ENCODE measurements at places on chromosomes 16 and 17.

DNA sequence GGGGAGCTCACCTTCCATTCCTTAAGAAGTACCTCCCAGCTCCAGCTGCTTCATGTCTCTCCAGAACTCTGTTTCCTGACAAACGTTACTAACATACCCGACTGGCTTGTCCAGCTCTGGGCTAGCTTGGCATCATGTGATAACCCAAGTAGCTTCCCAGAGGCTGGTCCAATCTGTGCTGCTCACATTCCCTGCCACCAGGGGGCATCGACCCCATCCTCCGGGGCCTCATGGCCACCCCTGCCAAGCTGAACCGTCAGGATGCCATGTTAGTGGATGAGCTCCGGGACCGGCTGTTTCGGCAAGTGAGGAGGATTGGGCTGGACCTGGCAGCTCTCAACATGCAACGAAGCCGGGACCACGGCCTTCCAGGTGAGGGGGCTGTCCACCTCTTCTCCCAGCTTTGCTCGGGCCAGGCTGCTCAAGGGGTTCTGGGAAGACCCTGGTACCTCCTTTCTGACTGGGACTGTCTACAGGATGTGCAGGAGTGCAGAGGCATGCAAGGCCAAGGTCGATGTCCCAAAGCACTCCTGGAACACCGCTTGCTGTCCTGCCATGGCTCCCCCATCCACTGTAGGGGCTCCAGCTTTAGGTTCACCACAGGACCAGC lies 7.6 kb downstream of the EPX start:
- no peak for DNase-seq

GRCh38 chr17:29615492-29616299 lies 7.0 kb downstream of the CORO6 start:
- DNase-seq, result no peak

DNA sequence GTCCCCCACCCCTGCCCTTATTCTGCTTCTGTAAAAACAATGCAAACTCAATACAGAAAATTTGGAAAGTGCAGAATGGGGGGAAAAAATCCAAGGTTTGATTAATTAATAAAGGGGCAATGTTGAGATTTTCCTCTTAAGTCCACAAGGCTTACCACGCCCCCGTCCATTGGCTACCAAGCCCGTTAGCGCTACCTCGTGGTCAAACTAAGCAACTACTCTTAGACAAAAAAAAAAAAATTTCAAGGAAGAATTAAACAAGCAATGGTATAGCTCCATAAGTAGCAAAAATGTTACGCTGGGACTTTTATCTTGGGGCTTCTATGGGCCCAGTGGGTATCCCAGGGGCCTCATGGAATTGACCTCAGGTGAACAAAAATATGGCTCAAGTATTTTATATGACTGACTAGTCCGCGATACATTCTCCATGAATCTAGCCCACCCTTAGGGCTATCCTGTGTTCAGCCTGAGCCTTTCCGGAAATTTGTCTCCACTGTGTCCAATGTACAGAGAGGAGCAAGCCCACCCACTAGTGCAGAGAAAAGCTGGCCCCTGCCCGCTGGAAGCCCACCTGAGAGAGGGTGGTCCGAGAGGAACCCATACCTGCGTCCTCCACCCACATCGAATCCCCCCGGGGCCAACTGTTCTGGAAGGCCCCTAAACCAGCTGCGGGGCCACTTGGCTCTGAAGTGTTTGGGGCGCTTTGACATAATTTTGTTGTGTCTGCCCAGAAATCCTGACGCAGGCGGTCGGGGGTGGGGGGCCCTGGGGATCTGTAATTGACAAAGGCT lies 19.1 kb upstream of the TEX2 start:
- DNase-seq, result no peak

DNA sequence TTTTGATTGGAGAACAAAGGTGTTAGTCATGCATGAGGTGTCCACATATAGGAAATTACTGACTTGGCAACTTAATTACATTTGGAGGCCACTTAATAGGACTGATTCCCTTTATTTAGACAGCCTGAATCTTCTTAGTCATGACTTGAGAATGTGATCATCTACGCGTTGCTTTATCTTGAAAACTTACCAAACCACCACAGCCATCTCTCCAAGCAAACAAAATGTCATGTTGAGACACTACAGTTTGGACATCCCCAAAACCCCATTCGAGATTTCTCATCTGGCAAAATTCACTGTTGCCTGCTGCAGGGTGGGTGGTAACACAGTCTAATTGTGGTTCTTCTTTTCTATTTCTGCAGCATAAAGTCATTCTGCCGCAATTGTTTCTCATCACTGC lies 176.5 kb upstream of the CDH5 start:
- no peak for DNase-seq

DNA sequence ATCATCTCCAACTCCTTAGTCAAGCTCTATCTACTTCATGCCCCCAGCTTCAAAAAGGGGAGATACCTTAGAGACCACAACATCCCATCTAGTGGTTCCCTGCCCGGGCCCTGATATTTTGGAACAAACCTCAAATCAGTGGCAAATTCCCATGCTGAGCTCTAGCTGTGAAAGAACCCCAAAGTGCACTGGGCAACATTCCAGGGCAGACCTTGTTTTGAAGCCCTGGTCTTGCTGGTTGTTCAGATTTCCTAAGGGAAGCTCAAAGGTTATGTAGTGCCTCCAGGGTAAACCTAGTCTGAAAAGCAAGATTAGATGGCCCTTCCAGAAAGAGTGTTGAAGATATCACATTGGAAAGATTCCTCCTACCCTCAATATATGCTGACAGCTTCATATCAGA lies 16.3 kb downstream of the FAM117A start:
- no peak for DNase-seq

GRCh38 chr16:67053767-67054334 lies 24.9 kb downstream of the CBFB start:
- no peak for DNase-seq

- no peak for DNase-seq
Observed at GRCh38 chr17:50063561-50064252, 7.8 kb downstream of the ITGA3 start.

DNA sequence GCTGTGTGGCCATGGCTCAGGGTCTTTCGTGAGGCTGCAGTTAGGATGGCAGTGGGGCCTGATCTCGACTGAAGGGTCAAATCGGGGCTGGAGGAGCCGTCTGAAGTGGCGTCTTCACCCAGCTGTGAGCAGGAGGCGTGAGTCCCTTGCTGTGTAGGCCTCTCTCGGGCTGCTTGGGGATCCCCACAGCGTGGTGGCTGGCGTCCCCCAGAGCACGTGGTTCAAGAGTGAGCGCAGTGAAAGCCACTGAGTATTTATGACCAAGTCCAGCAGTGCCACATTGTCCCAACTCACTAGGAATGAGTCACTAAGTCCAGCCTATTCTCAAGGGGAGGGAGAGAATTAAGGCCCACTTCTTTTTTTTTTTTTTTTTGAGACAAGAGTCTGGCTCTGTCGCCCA lies 11.7 kb upstream of the TCF25 start:
- no peak for DNase-seq

GRCh38 chr16:85563515-85564276 lies 49.4 kb upstream of the GSE1 start:
- DNase-seq, result peak; percentile 62

GRCh38 chr16:1527836-1528811 lies 5.3 kb upstream of the TMEM204 start:
- no peak for DNase-seq

GRCh38 chr17:71183066-71183660 lies 937.7 kb upstream of the SOX9 start:
- no peak for DNase-seq

DNA sequence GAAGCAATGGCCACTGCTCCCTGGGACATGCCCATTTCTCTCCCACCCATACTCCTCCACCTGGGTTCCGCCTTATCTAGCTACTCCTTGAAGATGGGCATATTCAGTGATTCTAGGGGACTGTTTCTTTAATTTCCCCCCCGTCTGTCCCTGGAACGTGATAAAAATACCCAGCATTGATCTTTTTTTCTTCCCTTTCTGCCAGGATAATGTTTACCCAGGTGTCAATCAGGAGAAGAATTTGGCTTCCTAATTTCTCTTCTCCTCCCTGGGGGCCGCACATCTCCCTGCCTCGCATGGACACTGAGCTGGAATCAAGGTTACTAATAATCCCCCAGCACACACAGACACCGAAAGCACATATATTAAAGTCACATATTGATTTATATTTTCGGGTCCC lies 35.2 kb downstream of the DCAKD start:
- no peak for DNase-seq
